ENCODE measurements at places on chromosomes 13 and 19.

DNA sequence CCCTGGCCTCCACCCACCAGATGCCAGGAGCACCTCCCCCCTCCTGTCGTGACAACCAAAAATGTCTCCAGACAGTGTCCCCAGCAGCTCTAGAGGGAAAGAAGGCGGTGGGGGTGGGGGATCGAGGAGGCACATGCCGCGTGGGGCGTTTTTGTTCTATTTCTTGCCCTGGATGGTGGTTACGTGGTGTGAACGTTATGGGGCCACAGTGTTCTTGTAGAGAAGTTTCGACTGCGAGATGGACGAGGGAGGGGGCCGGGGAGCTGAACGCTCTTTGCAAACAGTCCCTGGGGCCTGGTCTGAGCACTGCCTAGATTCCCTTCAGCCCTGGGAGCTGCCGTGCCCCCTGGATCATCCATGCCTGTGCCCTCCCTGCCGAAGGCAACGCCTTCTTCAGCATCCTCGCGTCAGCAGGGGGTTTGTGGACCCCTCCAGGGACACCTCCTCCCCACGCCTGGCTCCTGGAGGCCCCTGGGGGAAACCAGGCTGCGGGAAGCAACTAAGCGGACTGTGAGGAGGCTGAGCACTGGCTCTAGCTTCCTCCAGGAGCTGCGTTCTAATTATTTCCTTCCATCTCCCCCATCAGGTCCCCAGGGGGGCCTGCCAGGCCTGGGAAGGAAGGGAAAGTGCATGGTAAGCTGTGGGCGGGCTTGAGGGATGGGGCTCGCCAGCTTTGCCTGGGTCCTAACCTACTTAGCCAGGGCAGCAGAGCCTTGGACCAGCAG lies 131.5 kb downstream of the IER2 start:
- no peak for DNase-seq

GRCh38 chr19:50362656-50363424 lies 2.6 kb downstream of the NAPSA start:
- DNase-seq = no peak

- DNase-seq = no peak
Observed at GRCh38 chr19:37243206-37243632, 25.2 kb downstream of the ZNF383 start.

- no peak for DNase-seq
Observed at GRCh38 chr13:41978007-41978406, 17.1 kb upstream of the VWA8 start.

DNA sequence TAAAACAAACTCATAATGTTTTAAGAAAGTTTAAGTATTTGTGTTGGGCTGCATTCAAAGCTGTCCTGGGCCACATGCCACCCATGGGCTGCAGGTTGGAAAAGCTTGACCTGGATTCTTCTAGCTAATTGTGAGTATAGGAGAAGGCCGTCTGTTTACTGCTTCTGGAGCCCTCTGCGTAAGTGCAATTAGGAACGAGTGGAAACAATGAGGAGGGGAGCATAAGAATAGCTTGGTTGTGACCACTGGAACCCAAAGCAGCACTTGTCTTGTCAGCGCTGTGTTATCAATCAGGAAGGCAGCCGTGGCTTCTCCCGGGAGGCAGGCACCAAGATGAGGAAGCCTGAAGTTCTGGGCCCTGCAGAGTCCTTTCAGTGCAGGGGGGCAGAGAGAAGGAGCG lies 110.4 kb upstream of the MBNL2 start:
- no peak for DNase-seq

DNA sequence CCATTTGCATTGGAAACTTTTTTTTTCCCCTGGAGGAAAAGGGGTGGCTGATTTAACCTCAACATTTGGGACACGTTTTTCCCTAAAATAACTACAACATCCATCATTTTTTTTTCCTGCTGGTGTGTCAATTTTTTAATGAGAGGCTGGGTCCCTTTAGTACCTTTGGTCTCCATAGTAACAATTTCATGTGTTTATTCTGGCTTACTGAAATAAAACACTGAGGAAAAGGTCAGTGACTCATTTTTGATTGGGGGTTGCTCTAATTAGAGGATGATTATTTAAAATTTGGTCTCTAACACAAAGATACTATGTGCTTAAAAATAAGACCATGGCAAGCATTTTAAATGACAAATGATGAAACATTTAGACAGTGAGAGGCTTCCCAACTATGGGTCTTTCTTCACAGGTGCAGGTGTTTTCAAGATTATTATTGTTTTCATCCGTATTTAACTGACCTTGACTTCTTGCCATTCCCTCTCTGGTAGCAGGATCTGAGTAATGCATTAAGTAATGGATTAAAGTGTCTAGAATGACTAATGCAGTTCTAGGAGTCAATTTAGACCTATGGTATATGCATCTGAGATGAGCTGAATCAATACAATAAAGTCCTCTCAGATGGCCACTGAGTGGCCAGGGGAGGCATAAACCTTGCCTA lies 406.4 kb downstream of the KCNRG start:
- DNase-seq = peak; percentile 80

DNA sequence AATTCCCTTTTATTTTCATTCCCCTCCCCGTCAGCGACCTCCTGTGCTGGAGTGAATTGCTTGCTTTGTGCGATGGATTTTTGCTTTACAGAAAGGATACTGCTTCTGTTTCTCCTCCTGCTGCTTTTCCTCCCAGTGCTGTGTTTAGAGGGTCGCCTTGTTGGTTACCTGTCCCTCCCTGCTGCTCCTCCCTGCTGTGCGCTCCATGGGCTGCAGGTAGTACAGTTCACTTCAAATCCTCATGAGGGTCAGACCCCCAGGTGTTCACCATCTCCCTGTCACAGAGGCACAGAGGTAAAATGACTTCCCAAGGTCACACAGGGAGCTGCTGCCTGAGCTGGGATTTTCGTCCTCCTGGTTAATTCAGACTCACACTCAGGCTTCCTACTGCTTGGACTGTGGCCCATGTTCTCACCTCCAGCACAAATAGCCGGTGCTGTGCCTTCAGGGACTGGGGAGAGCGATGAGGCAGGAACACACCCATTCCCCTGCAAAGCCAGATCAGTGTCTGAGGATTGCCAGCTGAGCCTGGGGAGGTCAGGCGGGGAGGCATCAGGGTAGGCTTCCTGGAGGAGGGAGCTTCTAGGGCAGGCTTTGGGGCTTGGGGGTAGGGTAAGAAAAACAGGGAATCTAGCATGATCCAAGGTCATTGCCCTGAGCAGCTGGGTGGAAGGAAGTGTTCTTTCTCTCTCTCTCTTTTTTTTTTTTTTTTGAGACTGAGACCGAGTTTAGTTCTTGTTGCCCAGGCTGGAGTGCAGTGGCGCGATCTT lies 14.4 kb downstream of the BICRA start:
- no peak for DNase-seq

DNA sequence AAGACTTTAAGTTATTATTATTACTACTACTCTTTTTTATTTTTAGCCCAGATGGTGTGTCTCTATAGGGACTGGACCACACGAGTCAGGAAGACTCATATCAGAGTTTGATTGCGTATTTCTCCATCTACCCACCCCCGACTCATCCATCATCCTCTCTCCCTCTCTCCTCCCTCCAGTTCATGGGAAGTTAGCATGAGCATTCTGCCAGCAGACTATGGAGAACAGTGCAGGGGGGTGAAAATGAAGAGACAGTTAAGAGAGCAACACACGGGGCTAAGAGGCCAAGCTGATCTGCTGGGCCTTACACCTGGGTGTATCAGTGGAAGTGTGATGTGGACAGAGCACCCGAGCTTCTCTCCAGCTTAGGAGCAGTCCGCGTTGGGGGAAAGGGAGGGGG lies 95.0 kb downstream of the UQCRFS1 start:
- DNase-seq = no peak

DNA sequence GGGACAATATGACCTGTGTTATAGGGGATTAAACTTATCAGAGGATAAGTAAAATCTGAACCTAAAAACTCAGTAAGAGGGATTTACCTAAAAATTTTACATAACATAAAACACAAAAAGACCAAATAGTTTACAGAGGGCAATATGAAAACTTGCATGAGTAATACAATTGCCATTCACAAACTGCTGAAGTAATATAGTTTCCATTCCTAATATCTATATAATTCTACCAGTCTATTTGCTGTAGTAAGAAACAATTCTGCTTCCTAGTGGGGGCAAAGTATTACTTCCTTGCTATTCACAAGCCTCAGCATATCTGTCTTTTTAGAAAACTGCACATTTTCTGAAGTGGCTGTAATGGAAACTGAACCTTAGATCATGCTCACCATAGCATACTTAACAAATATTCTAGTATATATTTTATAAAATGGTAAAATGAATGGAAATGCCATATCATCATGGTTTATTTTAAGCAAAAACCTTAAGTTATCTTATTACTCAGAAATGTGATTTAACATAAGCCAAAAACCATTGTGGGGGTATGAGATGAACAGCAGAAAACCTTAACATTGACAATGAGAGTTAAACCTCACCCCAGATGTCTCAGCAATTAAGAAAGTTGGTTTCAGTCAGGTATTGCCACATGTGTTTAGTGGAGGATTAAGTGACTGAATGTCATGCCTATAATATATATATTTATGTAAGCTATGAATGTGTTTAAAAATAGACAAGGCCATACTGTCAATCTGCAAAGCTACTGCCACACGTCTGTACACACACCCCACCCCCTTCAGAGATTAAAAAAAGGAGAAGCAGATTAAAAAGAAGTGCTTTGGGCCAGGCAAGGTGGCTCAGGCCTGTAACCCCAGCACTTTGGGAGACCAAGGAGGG lies 136.8 kb downstream of the MIPEP start:
- no peak for DNase-seq

DNA sequence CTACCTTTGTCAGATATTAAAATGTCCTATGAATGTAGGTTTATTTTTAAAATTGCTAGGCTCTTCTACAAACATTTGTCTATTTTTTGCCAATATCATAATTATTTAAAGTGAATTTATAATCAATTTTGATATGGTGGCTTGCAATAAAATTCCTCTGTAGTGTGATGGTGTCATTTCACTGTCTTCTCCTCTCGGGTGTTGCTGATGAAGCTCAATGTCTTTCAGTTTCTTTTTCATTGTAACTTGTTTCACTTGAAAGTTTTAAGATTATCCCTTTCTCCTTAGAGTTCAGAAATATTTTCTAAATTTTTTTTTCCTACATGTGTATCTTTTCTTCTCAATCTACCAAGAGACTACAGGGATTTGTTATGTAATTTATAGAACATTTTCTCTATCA lies 267.1 kb upstream of the EDNRB start:
- no peak for DNase-seq

- no peak for DNase-seq
Observed at GRCh38 chr13:87147076-87147475, 524.1 kb upstream of the SLITRK5 start.

- DNase-seq = no peak
Observed at GRCh38 chr19:14559916-14560775, 11.7 kb downstream of the NDUFB7 start.

- DNase-seq = no peak
Observed at GRCh38 chr19:46211201-46211881, 18.2 kb upstream of the IGFL1 start.

DNA sequence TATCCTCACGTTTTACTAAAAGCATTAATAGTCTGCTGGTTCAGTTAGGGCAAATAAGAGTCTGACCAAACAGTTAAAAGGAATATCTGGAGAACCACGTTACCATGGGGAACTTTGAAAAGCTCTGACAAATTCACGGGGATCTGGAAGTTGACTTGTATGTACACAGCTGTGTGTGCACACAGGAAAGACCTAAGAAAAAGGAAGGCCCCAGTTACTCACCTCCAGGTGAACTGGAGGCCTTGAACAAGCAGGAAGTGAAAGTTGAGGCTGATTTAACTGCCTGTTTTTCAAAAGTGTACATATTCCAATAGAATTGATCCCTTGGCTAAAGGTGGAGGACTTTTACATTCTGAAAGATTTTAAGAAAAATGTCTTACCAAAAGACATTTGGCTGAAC lies 1891.6 kb upstream of the PCDH20 start:
- no peak for DNase-seq

DNA sequence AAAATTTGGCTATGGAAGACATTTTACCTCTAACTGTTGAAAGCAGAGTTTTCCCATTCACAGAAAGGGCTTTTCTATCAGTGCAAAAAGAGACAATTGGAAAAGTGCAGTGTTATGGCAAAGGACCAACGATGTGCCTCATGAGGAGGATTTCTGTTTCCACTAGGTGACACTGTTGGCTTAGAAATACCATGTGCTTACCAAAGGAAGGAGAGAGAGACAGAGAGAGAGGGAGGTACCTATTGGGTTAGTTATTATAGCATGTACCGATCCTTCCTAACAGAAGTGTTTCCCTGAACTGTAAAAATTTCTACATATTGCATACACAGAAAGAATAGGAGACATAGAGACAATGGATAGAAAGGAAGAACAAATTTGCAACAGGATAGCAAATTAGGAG lies 23.9 kb upstream of the PSG4 start:
- no peak for DNase-seq

DNA sequence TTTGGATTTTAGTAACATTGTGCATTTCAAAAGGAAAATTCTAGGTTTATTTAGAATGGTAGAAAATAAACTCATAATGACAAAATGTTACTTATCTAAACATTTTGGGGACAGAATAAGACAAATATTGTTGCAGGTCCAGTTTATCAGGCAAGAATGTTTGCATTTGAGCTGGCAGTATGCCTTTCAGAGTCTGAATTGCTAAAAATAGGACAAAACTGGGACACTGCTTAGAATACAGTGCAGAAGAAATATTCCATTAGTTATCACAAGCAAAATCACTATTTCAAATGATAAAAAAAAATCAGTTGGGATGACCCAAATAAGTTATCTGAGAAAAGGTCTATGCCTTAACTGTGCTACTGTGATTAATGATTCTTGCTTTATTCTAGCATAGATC lies 870.3 kb upstream of the MIR17HG start:
- DNase-seq = no peak

DNA sequence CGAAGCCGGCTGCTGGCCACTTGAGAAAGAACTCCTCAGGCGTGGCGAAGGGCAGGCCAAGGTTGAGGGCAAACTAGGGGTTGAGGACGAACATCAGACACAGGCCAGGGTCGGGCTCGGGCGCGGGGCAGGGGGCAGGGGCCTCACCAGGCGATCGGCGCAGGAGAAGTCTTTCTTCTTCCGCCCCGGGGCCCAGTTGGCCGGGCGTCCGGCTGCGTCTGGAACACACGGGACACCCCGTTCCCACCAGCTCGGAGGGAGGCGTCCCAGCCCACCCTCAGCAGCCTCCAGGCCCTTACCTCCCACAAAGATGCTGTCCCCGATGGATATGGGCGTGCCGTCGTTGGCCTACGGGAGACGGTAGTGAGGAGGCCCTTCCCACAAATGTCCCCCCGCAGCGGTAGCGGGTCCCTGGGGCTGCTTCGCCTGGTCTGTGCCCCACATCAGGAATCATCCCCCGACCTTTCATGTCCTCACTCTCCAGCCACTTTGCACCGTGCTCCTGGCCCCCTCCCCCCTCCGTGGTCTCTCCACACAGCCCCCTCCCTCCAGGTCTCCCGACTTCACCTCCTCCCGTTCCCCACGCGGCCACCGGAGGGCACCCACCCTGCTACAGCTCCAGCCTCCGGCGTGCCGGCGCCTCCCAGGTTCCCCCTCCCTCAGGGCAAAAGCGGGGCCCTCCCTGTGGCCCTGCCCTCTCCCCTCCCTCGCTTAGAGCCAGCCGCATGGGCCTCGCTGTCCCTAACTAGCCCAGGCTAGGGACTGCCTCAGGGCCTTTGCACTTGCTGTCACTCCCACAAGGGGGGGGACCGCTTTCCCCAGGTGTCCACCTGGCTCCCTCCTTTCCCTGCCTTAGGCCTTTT lies 4.8 kb downstream of the PNKP start:
- DNase-seq = no peak

Data from COR-L47 (cell line).